Activated CD4-positive, alpha-beta T cell treated with anti-CD3 and anti-CD28 coated beads for 4 hours (primary cell): ENCODE measurements at places on chromosomes 2 and 18.

DNA sequence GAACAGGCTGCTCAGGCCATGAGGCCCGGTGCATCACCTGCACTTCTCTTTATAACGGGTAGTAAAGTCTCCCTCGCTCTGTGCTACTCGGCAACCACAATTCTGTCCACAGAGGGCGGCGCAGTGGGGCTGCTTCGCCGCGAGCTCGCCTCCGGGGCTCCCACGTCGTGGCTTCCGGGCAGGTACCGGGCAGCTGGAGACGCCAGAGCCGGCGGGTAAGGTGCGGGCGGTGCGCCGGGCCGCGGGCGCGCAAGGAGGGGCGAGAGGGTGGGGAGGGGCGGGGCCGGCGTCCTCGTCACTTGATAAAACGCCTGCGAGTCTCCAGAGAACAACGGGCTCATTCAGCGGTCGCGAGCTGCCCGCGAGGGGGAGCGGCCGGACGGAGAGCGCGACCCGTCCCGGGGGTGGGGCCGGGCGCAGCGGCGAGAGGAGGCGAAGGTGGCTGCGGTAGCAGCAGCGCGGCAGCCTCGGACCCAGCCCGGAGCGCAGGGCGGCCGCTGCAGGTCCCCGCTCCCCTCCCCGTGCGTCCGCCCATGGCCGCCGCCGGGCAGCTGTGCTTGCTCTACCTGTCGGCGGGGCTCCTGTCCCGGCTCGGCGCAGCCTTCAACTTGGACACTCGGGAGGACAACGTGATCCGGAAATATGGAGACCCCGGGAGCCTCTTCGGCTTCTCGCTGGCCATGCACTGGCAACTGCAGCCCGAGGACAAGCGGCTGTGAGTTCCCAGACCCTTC lies at the start of gene ITGA6:
TSS of gene ITGA6 (plus strand) at position 331 of the 734 bp plus-strand sequence.
- DNase-seq = peak; percentile 79

GRCh38 chr2:64227603-64228125 lies 83.4 kb upstream of the PELI1 start:
- DNase-seq = no peak

DNA sequence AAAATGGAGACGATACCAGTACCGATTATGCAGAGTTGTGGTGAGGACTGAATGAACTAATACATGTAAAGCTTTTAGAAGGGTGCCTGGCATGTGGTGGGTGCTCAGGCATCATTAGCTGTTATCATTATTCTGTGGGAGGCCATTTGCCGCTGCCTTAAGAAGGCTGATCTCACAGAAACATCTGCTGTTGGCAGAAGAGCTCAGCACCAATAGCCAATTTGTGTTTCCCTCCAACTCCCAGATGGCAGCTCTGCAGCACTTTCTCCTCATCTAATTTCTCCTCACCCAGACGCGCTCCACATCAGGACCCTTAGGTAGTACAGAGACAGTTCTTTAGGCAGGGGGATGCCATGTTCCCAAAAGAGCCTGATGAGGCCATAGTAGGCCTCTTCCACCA lies 15.8 kb upstream of the CYP1B1 start:
- no peak for DNase-seq

DNA sequence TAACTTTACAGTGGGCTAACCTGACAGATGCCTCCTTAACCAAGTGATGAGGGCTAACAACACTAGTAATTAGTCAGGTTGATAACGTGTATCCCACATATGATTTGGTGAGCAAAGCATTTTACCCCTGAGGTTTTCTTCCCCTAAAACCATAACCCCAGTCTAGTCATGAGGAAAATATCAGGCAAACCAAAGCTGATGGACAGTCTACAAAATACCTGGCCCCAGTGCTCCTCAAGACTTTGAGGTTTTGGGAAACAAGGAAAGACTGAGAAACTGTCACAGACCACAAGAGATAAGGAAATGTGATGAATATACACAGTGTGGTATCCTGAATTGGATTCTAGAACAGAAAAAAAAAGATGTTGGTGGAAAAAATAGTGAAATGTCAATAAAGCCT lies 28.5 kb downstream of the MAP3K20 start:
- no peak for DNase-seq

DNA sequence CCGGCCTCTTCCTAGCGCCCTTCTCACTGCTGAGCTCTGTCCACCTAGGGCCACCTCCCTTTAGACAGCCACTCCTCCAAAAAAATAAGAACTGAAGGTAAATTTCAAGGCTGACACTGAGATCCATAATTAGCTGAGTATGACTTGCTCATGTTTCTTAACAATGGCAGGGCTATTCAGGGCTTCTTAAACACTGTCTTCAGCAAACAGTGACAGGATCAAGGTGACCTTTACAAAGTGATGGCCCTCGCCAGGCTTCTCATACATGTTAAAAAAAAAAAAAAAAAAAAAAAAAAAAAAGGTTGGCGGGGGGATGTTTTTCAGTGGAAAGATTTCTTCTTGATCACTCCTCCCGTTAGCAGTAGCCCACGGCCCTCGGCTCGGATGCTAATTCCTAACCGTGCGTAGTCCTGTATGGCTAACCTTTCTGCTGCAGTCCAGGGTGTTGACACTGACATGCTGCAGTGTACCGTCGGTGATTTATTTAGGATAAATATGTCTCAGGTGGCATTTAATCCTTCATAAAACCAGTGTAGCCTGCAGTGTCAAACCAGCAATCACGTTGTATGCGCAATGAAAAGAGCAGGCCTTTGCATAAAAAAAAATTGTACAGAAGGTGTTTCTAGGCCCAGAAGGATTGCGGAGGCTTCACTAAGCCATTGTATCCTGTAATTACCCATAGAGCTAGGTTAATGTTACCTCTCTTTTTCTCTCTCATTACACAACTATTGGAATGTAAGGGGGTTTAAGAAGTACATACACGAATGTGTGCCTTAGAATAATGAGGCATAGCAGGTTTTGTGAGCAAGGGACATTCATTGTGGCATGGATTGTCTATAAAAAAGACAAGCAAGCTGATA lies 142.7 kb downstream of the PTGR3 start:
- DNase-seq = no peak

DNA sequence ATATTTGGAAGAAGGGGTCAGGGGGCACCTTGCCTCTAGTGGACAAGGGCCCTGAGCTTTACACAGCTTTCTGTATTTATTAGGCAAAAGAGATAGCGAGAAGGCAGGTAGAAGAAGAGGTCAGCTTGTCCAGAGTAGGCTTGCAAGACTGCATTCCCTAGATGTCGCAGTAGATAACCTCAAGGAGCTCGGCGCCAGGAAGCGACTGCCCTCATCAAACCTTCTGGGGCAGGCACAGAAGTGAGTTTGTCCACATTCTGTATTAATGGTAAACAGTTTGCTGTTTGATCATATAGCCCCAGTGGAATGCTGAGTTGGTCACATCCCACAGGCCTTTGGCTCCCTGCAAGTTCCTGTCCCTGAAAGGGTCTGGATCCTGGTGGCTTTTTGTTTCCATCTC lies 7.0 kb downstream of the CHCHD5 start:
- DNase-seq = no peak

DNA sequence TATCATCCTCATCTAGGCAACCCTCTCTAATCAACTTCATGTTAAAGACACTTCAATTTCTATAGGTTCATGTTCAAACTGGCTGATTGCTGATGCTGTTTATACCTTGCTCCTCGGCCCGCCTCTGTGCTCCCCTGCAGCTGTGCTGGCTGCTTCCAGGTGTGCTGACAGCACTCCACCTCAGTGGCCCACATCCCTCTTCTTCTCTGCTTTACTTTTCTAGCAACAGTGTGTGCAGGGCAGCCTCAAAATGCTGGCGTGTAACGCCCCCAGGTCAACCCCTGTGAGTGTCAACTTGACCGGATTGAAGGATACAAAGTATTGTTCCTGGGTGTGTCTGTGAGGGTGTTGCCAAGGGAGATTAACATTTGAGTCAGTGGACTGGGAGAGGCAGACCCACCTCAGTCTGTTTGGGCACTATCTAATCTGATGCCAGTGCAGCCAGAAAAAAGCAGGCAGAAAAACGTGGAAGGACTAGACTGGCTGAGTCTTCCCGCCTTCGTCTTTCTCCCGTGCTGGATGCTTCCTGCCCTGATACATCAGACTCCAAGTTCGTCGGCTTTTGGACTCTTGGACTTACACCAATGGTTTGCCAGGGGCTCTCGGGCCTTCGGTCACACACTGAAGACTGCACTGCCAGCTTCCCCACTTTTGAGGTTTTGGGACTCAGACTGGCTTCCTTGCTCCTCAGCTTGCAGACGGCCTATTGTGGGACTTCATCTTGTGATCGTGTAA lies 94.7 kb downstream of the COL6A3 start:
- no peak for DNase-seq

DNA sequence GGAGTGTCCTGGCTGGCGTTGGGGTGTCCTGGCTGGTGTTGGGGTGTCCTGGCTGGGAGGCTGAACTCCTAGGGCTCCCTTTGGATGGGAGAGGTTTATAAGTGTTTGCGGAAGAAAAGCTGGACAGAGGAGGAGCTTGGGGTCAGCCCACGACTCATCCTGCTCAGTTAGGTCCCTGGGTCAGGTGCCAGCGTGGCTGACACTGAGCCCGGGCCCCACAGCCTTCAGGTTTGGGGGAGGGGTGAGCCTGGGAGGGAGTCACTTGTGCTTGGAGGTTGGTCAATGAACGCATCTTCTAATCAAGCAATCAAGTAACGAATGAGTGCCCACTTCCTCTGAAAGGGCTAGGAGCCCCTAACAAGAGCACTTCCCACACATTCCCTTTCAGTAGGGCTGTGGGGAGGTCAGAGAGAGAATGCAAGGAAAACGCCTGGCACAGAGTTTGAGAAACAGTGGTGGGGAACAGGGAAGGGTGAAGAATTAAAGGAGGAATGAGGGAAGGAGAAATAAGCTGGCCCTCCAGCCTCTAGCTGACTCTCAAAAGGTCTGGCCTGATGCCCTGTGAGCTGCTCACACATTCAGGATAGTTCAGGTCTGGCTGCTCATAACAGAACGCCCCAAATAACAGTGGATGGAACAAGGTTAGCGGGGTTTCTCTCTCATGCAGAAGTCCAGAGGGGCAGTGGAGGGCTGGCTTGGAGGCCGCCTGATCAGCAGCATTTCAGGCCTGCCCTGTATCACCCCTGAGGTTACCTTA lies 670 bp downstream of the KCNIP3 start:
- no peak for DNase-seq

DNA sequence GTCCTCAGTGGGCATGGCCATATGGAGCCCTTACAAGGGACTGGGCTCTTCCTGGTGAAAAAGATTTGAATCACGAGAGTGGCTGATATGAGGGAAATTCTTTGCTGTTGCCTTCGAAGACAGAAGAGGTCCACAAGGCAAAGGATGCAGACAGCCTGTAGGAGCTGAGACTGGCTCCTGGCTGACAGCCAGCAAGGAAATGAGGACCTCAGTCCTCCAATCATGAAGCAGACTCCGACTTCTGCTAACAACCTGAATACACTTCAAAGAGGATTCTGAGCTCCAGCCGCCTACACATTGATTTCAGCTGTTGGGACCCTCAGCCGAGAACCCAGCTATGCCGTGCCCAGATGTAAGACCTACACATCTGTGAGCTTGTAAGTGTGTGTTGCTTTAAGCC lies 3.0 kb upstream of the ST8SIA5 start:
- DNase-seq = no peak

DNA sequence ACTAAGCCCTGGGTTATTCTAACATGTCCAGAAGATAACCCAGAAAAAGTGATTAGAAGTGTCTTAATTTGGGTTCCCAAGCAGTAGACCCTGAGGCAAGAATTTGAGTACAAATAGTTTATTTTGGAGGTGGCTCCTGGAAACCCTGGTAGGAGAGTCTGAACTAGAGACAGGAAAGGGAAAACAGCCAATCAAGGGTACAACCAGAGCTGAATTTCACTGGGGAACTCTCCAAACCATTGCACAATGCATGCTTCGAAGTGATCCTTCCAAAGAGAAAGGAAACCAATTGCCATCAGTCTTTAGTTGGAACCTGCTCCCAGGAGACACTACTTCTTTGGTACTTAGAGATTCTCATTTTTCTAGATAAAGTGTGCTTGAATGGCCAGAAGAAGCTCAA lies 361.5 kb downstream of the MBD2 start:
- DNase-seq = no peak

- DNase-seq = no peak
Observed at GRCh38 chr2:129428086-129428660, 551.3 kb upstream of the RAB6C start.

DNA sequence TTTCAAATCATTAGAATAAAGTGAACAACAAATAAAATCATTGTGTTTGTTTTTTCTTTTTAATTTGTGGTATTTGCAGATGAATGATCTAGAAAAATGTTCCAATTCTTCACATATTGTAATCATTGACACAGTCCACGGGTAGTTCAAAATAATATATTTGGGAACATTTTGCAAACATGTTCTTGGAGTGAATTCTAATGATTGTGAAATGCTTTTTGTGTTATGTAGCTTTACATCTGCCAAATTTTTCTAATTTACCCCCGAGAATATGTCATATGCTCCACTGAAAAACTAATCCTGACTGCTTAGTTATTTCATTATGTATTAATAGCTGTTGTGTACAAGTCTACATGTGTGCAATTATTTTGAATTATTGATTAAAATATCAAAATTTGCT lies 1468.4 kb upstream of the NXPH2 start:
- no peak for DNase-seq

GRCh38 chr18:58813561-58814225 lies 51.0 kb upstream of the ZNF532 start:
- DNase-seq = no peak

GRCh38 chr18:75249672-75250470 lies 39.3 kb downstream of the TSHZ1 start:
- no peak for DNase-seq

- no peak for DNase-seq
Observed at GRCh38 chr18:30487962-30488361, 554.6 kb downstream of the DSC3 start.

DNA sequence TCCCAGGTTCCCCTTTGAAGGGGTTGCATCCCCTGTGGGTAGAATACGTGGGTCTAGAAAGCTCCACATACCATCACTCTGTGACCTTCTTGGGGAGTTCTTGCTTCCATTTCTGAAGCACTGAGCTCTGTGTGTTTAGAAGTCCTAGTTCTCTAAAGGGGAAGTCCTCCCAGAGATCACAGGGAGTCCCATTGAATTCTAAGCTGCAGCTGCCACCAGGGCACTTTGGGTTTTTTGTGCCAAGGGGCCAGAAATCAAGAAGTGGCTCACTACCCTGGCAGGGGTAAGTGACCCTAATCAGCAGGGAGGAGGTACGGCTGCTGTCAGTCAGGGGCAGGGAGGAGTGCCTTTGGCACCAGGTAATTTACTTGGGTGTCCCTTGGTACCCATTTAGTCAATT lies 70.9 kb downstream of the EHD3 start:
- DNase-seq = no peak

GRCh38 chr18:67432806-67433205 lies 83.7 kb downstream of the DSEL start:
- DNase-seq = no peak
